ENCODE measurements at places on chromosomes 3 and 15.
A peak's percentile ranks its signal among the peaks of the same experiment; 100 is the strongest.

DNA sequence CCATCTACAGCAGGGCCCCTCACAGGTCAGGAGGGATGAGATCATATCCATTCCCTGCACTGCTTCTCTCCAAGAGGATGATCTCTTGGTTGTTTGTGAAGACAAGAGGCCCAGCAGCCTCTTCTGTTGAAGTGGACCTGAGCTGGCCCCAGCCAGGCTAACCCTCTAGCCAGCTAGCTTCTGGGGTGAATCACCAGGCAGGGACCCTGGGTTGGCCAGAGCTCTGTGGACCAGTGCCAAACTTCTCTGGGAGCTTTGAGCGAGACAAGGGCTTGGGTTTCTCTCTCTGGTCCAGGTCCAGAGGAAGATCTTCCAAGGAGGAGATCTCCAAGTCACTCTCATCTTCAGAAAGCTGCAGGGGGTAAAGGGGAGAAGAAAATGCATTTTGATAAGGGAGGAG, 52.7 kb downstream of the CLDN18 start:
- DNase-seq = no peak

- peak; percentile 82 for DNase-seq
Observed at GRCh38 chr15:25438601-25439368, at the start of gene UBE3A. TSS of gene UBE3A (minus strand) at chr15:25439024. CDS start at chr15:25409107, 29,917 bp downstream.

GRCh38 chr3:53973905-53974304, 82.2 kb upstream of the SELENOK start:
- no peak for DNase-seq

DNA sequence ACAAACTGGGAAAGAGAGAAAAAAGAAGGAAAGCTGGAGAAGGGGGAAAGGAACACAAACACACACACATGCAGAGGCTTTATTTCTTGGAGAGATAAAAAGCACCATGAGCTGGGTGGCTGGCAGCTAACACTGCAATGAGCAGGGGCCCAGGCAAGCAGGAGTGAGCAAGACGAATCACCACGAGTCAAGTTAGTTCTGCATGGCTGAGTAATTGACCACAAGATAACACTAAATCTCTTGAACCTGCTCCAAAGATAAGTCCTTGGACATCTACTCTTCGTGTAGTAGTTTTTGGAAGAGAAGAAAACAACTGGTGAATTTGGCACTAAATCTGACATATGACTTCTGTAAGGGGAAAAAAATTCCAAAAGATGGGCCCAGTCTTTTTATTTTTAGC, 100.9 kb downstream of the MYO5A start:
- no peak for DNase-seq

- DNase-seq = no peak
Observed at GRCh38 chr3:21798356-21799088, 47.5 kb upstream of the ZNF385D start.

GRCh38 chr15:50797926-50798325, 32.4 kb upstream of the SPPL2A start:
- no peak for DNase-seq

DNA sequence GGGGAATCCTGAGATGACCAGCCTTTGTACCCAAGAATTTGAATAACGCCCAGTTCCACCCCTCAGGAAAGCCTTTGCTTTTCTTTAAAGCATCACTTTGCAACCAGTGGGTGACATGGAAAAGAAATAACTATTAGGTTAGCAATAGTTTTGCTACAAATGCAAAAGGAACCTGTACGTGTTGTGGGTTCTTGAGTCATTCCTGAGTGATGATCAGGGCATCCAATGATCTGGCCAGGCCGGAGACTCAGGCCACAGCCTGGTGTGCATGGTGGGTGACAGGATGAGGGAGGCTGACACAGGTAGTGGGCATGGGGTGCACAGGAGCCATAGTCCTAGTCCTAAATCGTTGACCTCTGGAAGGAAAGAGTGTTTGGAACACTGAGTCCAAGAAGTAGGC, 321.4 kb upstream of the IL12A start:
- no peak for DNase-seq

- no peak for DNase-seq
Observed at GRCh38 chr3:30368978-30369377, 237.4 kb upstream of the TGFBR2 start.
